Germinal center (tissue), 1 donor: ENCODE measurements at places on chromosomes 2 and 18.

GRCh38 chr2:21822505-21822904, 698.7 kb downstream of the TDRD15 start:
- DNase-seq: no peak

GRCh38 chr2:19902216-19902740, 495 bp upstream of the TTC32 start:
- DNase-seq: no peak

GRCh38 chr2:181407171-181407570, 50.0 kb upstream of the ITGA4 start:
- no peak for DNase-seq

- DNase-seq: no peak
These were observed 2.8 kb downstream of the GULP1 start for GRCh38 chr2:188294352-188294926.

DNA sequence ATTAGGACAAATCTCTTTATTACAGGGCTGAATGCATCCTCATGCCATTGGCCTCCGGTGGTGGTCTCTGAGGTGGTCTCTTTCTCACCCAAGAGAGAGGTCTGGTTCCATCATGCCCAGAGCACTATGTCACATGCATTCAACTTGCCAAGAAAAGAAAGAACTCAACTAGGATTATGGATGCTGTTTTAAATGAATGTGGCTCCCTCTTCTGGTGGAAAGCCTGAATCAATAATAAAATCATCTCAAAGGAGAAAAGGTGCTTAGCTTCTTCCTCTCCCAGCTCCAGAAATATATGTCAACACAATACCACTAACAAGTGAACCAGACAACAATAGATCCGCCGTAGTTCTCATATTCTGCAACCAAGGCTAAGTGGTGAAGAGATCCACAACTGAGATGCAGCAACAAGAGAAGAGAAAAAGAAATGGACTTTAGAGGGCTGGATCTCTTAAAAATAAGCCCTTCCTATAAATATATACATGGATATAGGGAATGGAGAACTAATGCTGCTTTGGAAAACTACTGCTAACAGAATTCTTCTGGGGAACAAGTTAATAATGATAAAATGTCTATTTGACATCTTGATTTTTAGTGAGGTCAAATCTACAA, 396.8 kb downstream of the NCKAP5 start:
- peak; percentile 3 for DNase-seq

- DNase-seq: peak; percentile 53
These were observed 32.1 kb upstream of the INSIG2 start for GRCh38 chr2:118056165-118056534.

GRCh38 chr2:218149848-218150440, 16.8 kb downstream of the CXCR1 start:
- peak; percentile 16 for DNase-seq

- no peak for DNase-seq
These were observed 125.3 kb upstream of the NDUFV2 start for GRCh38 chr18:8977166-8977565.

DNA sequence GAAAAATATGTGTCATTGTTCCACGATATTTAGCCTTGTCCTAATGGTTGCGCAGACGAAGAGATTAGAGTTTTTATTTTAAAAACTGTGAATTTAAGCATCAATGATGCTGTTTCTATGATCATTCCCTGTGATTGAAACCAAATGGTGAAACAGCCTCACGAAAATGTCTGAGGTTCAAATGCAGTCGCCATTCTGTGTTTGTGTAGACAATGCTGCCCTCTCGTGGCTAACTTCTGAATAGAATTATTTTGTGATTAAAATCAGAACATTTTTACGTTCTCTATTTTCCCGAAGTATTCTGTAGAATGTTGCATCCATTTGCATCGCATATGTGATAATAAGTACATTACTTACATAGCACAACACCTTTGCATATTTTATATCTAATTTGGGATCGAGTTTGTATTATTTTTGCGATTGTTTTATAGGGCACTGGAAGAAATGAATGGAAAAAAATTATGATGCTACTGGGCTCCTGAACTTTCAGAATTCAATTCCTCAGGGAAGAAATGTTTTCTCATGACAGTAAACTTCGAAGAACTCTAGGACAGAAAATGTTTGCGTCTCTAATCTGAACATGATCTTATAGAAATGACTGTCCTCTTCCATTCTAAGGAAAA, 54.8 kb upstream of the CREB1 start:
- no peak for DNase-seq

DNA sequence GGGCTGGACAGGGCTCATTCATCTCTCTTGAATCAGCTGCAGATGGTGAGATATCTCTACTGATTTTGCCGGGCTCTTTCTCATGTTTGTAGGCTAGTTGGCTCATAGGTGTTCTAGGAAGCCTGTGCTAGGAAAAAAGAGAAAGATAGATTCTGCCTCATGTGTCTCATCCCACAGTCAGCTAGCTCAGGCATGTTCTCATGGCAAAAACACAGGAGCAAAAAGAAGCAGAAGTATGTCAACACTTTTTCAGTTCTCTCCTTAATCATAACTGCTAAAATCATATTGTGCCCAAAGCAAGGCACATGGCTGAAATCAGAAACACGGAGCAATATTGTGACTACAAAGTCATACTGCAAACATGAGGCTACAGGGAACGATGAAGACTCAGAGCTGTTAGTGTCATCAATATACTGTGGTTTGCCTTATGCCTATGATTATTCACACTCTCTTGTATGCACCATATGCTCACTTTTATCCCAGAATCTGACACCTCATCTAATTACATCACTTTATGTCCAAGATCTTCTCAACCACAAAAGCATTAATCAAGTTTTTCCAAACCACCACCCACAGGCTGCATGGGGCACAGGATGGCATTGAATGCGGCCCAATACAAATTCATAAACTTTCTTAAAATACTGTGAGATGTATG, 571.9 kb upstream of the CNTNAP5 start:
- no peak for DNase-seq

GRCh38 chr2:143816916-143817315, 687.7 kb downstream of the ARHGAP15 start:
- no peak for DNase-seq
